ENCODE measurements at places on chromosomes 6 and 20.

- DNase-seq, result no peak
Observed at GRCh38 chr6:116543149-116543548, 2.3 kb downstream of the TRAPPC3L start.

GRCh38 chr6:166757232-166758135 is 130.4 kb upstream of the RPS6KA2 start:
- no peak for DNase-seq

GRCh38 chr20:60565551-60565950 is 607.3 kb downstream of the CDH26 start:
- no peak for DNase-seq

GRCh38 chr6:119052292-119052889 is 26.1 kb downstream of the FAM184A start:
- no peak for DNase-seq

DNA sequence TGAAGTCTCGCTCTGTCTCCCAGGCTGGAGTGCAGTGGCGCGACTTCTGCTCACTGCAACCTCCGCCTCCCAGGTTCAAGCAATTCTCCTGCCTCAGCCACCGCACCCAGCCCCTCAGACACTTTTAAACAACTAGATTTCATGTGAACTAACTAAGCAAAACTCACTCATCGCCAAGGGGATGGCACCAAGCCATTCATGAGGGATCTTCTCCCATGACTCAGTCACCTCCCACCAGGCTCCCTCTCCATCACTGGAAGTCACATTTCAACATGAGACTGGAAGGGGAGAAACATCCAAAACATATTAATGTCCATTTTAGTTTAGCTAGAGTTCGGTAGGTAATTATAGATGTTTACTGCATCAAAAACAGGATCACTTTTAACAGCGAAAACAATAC is 95.9 kb upstream of the PRL start:
- DNase-seq, result no peak

Measured in COLO829 (cell line).